ENCODE measurements at places on chromosomes 3 and 15.

DNA sequence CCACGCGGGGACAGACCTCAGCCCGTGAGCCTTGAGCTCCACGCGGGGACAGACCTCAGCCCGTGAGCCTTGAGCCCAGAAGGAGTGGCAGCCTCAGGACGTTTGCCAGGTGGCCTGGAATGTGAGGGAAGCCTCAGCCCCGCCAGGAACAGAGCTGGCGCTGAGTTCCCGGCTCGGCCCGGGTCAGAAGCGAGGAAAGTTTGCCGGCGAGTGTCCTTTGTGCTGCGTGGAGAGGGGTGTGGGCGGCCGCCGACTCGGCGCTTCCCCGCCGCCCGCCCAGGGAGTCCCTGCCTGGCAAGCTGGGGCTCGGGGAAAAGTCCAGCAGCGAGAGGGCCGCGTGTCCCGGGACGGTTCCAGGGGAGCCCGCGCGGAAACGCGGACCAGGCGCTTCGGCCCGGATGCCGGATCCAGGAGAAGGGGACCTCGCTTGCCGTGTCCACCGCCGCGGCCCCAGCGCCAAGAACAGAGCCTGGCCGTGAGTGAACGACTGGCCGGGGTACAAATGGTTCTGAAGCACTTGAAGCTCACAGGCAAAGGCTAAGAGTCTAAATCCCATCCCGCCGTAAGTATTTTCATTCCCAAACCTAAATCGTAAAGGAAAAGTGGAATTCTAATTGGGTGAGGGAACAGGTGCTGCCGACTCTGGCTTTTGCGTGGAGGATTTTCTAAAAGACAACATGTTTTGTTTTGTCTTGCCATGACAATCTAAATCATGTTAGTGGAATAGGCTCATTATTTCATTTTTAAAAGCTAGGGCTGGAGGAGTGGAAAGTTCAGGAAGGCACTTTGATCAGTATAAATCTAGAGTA is 1.7 kb downstream of the LRRN1 start:
- peak; percentile 46 for DNase-seq

DNA sequence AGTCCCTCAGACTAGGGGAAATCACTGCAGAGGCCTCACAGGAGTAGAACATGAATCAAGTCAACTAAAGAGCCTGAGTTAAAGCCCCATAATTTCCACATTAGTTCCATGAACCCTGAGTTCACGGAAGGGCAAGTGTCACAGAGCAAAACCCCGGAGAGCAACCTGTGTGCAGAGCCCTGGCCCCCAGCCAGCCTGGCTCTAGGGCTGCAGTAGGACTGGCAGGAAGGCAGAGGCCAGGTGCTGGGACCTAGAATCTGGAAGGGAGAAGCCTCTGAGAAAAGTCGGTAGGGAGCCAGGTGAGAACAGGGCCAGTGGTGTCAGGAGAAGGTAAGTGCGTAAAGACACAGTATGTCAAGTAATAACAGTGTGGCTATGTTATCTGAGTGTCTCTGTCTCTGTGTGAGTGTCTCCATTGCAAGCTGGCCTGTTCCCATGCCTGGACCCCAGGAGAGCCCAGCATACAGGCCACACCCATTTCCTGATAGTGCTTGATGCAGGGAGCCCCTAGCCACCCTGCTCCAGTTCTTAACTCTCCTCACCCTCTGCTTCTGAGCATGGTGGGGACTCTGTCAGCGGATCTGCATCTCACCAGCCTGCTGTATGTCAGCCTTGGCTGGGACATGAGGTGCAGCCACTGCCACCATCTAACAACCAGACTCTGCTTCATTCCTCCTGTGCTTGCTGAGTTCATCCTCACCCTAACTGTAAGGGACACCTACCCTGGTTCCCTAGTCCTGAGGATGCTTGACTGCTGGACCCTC is 11.3 kb upstream of the MANF start:
- no peak for DNase-seq

DNA sequence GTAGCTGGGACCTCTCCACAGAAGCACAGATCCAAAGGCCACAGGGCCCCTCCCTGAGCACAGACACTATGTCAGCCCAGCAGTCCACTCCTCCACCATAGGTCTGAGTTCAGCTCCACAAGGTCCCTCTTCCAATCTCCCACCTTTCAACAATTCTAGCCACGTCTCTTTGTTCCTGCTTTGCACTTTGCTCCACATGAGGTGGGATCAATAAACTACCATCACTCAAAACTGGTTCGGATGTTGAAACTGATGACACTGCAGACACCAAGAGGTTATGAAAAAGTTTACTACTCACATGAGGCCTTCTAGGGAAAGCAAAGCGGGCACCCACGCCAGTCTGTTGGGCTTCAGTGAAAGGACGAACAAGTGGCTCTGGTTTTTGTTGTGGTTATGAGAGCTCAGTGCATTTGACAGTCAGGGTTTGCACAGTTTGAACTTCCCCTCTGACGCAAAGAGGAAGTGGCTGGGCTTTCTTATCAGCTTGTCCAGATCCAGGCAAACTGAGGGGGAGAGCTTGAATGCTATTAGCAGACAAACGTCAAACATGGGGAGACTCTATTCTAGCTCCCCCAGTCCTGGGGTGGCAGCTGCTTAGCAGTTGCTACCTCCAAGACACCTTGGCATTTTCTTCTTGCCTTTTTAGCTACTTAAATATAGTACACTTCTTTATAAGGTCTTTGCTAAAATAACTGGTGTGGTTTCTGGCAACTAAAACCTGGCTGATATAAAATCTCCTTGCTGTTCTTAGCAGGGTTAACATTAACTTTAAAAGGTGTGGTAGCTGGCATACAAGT is 37.8 kb downstream of the ZNF445 start:
- DNase-seq, result peak; percentile 51

DNA sequence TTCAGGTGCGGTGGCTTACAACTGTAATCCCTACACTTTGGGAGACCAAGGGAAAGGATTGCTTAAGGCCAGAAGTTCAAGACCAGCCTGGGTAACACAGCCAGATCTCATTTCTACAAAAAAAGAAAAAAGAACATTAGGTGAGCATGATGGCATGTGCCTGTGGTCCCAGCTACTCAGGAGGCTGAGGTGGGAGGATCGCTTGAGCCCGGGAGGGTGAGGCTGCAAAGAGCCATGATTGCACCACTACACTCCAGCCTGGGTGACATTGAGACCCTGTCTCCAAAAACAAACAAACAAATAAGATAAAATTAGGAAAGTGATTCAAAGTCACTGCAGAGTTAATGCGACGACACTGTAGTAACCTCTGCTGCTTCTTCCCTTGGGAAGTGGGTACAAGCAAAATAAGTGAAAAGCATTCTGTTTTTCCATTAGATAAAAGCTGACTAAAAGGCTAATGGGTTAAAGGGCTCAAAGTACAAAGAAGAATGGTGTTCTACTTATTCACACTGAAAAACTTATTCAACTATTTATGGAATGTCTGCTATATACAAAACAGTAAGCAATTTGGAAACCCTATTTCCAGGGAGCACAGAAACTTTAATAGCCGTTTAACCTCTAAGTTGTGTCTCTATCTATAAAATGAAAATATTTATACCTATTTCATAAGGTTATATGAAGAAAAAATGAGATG is 8.0 kb upstream of the RPS27L start:
- DNase-seq, result no peak

- no peak for DNase-seq
These were observed 40.7 kb downstream of the SLC49A4 start for GRCh38 chr3:122835590-122835989.

- DNase-seq, result no peak
These were observed 84.9 kb downstream of the TRIM42 start for GRCh38 chr3:140762746-140763145.

- DNase-seq, result no peak
These were observed 7.2 kb downstream of the TNFAIP8L3 start for GRCh38 chr15:51087513-51087912.

DNA sequence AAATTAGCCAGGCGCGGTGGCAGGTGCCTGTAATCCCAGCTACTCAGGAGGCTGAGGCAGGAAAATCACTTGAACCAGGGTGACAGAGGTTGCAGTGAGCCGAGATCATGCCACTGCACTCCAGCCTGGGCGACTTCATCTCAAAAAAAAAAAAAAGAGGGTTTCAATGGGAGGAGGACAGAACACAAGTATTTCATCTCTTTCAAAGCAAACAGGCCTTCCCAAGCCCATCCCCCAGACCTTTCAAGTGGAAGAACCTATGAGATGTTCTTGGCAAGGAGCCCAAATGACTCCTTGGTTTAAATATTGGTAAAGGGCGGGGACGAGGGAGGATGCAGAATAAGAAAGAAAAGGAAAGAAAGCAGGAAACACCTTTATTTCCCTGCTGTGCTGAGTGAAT is 62.2 kb upstream of the MCF2L2 start:
- DNase-seq, result no peak

DNA sequence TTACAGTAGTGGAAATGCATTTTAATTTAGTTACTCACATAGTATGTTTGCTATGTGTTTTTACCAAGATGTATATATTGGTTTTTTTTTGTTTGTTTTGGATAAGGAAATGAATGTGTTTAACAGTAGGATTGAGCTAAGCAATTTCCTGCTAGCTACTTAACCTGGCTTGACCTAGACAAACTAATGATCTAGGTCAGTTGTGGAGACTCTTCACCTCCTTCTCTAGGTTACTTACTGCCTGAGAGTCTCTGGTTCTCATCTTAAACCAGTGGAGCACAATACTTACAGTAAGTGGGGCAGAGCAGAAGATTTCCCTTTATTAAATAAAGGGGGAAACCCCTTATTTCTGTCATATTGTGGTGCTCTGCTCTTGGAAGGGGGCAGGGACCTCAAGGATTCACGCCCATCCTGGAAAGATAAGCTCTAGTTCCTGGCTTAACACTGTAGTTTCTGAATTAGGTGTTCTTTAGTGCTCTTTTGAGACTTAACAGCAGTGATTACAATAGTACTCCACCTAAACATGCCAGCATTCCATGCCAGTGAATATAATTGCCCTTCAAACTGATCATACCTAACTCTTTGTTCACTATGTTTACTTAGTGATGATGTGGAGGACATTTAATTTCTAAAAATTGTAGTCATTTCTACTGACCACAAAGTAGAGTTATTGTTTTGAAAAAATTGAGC is 79.9 kb downstream of the UBP1 start:
- no peak for DNase-seq

DNA sequence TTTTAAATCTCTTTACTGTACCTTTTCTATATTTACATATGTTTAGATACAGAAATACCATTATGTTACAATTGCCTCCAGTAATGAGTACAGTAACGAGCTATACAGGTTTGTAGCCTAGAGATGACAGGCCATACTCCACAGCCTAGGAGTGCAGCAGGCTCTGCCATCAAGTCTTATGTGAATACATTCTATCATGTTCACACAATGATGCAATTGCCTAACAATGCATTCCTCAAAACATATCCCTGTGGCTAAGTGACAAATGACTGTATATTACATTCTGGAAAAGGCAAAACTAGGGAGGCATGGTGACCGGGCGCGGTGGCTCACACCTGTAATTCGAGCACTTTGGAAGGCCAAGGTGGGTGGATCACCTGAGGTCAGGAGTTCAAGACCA is 192.4 kb upstream of the IGF1R start:
- no peak for DNase-seq

- DNase-seq, result peak; percentile 91
These were observed 16.0 kb downstream of the TNK2 start for GRCh38 chr3:195892105-195893043.

DNA sequence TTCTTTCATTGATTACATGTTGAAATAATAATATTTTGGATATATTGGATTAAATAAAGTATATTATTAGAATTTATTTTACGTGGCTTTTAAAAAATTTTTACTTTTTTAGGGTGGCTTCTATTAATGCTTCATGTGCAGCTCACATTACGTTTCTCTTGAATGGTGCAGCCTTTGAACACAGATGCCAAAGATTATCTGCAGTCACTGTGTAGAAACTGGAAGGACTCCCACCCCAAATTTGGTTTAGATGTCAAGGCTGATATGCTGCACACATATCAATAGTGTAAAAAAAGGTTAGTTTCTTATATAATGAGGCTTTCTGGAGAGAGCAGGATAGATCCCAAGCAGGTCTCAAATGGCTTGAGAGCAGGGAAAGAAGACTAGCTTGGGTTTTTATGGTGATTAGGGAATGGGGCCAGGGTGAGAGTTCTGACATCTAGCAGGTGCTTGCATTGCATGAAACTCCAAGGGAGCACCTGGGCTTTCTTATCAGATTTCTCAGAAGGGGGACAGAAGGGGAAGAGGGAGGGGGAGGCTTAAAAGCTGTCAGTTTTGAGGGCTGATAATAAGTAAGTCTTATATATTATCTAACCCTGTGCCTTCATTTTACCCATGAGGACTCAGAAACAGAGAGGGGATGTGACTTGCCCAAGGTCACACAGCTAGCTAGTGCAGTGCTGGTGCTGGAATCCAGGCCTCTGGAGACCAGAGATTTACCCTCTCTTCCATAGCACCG is 89.6 kb downstream of the CHST2 start:
- no peak for DNase-seq

DNA sequence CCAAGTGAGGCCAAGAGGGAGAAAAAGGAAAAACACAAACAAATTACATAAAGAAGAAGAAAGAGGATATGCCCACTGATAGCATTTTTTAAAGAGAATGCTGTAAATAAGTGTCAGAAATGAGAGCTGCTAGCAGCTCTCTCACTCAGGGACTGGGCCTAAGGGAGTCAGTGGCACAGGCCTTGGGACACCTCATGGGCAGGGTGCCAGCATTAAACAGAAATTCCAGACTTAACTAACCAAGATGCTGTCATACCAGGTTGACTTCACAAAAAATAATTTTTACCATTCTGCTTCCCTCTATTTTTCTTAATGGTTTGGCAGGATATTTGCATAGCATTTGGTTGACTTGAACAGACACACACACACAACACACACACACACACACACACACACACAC is 92.3 kb upstream of the ADAMTSL3 start:
- DNase-seq, result no peak
